AG09319 (cell line): ENCODE measurements at places on chromosomes 6 and 20.

DNA sequence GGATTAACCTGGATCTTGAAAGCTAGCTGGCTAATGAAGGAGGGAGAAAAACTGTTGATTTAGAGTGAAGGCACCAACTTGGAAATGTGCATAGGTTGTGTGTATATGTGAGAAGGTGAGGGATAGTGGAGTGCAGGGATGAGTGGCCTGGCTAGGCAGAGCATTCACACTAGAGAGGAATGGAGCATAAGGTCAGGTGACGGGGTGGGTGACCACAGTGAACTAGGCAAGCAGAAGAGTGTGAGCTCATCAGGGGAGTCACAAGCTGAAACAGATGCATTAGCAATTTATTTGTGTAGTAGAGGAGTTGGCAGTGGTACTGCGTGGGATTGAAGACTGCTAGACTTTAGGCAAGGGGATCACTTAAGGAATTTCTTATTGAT is 10.5 kb downstream of the ANKRD66 start:
- no peak for DNase-seq

GRCh38 chr20:52103335-52103912 is 88.2 kb downstream of the ZFP64 start:
- DNase-seq, result no peak

DNA sequence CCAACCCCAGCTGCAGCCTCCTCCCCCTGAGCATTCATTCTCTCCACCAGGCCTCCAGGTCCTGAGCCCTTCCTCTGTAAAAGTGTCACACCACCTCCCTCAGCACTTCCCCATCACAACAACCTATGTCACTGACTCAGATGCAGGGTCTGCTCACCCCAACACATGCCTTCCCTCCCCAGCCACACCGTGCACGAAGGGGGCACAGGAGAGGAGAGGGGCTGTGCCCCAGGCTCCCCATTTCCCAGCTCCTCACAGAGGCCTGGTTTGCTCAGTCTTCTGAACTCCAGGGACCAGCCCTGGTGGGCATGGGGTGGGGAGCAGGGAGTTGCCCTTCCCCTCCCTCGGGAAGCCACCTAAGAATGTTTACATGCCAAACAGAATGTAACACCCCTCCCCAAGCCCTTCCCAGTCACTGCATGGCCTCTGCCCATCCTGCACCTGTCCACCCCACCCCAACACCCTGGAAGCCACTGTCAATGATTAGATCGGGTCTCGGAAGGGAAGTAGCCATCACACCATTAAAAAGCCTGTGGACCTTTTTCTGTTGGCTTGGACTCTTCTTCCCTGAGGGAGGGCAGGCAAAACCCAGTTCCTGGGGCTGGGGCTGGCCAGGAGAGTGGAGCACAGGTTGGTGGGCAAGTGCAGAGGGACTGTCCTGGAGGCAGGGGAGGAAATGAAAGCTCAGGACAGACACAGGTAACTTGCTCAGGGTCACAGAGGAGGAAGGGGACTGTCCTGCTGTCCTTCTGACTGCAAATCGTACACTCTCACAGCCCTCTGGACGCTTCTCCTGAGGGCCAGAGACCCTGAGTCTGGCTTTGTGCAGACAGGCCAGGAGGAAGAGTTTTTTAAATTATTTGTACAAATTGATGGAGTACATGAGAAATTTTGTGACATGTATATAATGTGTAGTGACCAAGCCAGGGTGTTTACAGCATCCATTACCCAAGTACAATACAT is 10.1 kb upstream of the SLC22A7 start:
- DNase-seq, result no peak

- DNase-seq, result no peak
Observed at GRCh38 chr6:155187106-155187505, 76.7 kb upstream of the CLDN20 start.

- DNase-seq, result no peak
Observed at GRCh38 chr20:64050261-64051032, 1.0 kb upstream of the SOX18 start.

GRCh38 chr6:68139130-68139529 is 496.0 kb upstream of the ADGRB3 start:
- no peak for DNase-seq

- no peak for DNase-seq
Observed at GRCh38 chr20:56981301-56981700, 285.1 kb downstream of the BMP7 start.

DNA sequence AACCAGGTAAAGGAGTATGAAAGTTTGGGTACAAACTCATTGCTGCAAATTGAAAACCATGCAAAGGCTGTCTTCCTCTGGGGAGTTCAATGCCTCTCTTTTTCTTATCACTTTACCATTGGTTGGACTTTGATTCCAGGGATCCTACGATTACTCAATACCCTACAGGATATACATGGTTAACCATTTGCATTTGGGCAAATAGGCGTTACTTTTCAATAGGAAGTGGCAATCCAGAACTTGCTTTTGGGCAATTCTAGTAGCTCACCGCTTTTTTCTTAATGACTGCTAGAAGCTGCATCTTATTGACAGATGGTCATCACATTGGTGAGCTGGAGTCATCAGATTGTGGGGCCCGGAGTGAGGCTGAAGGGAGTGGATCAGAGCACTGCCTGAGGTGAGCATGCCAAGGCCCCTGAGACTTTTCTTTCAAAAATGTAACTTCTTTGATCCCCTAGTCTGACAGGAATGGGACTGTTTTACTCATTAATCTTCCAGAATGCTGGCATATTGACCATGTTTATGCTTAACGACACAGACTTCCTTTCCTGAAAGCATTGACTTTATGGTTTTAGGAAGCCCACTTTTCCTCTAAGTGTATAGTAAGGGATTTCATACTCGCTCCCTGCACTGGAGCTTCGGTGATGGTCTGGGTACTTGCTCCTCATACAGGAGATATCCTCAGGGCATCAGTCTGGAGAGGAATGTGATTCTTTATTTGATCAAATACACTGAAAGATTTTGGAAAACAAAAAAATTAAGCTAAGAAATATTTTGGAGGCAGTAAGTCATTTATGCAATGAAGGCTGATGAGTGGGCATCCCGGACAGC is at the start of gene CCR6:
Gene CCR6, plus strand, starts transcription at position 270 of the 831 bp plus-strand sequence. CDS start 13,039 bp downstream, outside the sequence.
- DNase-seq, result no peak

GRCh38 chr6:53178837-53179432 is 30.3 kb upstream of the GCM1 start:
- no peak for DNase-seq
